NCI-H2081 (cell line): ENCODE measurements at places on chromosomes 5 and 9.

DNA sequence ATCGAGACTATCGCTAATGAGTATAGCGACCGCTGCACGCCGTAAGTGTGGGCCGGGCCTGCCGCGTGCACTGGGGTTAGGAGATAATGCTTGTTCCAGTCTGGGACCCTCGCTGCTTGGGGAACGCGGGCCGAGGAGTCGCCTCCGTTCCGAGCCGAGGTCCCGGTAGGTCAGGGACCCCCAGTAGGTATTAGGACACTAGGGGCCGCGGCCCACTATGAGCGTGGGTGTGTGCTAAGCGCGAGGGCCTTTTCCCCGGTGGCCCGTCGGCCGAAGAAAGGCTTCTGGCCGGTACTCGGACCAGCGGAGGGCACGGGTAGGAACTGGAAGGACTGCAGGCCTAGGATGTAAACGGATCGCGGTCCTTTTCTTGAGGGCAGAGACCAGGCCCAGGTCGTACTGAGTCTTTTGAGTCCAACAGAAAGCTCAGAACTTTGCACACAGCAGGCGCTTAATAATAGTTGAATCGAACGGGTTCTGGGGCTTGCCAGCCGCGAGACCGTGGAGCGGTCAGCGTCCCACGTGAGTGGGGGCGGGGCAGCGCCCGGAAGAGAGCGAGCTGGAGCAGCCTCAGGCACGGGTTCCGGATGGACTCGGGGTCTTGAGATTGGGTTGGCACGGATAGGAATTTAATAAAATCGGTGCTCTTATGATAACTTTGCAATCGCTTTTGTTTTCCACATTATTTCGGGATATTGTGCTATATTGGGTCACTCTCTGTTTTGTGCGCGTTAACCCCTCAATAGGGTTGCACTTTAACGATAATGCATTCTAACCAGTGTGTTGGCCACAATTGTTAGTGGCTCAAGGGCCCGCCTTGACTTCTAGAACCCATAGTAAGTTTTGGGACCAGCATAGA is 733 bp downstream of the HSPA4 start:
- peak; percentile 41 for DNase-seq

DNA sequence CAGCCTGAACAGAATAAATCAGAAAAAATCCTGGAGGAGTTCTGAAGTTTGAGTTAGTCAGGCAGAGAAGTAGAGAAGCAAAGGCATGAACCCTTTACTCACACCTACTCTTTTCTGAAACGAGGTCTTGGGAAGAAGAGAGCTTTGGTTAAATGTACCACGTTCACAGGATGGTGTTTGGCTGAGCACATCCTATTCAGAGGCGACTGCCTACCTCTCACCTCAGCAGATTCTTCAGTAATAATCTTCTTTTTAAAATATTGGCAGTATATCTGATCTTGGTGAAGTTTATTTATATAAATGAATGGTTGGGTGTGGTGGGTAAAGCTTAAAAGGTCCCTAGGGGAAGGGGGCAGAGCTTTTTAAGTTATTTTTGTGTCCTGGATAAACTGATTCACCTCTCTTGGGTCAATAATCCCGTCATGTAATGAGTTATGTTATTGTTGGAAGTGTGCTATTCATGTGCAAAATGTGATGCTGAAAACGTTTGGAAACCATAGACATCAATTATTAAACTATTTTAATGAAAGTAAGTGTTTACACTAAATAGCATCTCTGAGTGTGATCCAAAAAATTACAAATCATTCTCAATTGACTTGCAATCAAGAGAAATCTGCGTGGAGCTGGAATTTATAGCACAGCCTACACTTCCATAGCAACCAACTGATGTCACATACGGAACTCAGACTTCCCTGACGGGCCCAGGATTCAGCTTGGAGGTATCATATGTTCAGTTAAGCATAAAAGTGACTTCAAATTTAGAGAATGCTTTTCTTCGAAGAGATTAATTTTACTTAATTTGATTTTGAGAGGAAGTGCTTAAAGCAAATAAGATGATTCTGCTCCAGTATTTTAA is 94.3 kb upstream of the EQTN start:
- DNase-seq, result no peak

- no peak for DNase-seq
Observed at GRCh38 chr5:141758310-141758998, 76.4 kb upstream of the ARAP3 start.

DNA sequence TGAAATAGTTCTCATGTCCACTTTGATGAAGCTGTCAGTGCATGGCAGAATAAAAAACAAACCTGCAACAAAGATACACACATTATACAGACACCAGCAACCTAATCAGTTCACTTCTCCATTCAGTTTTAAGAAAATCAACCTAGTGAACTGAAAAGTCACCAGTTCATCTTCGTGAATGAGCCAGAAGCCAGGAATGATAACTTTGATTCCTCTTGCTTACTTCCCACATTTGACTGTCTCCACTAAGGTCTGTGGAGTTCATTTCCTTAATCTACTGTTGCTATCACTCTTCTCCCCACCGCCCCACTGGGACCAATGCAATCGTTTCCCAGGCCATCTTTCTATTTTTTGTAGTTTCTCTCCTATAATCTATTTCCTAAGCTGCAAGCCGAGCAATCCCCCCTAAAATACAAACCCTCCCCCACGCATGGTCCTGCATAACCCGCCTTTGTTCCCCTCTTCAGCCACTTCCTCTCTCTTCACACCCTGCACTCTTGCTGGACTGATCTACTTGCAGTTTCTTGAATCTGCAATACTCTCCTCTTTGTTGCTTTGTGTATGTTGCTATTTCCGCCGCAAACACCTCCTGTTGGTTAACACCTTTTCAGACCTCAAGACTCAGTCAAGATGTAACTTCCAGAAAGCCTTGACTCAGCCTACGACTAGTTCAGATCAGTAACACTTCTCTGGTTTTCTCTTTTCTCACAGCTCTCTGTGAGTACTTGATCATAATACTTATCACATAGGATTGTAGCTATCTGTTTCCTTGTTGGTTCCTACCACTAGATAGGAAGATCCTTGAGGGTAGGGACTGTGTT is 16.6 kb downstream of the STOM start:
- DNase-seq, result no peak

DNA sequence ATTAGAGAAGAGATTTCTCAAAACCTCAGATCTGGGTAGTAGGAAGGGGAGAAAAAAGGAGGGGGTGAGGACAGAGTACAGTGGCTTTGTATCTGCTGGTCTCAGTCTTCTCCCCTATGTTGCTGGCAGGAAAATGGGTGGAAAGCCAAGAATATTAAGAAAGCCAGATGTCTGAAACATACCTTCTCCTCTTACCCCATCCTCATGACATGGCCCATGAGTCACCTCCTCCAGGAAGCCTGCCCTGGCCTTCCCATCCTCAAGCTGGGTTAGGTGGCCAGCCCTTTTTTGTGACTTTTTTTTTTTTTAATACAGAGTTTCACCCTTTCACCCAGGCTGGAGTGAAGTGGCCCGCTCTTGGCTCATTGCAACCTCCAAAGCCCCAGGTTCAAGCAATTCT is 61.8 kb downstream of the ABCA1 start:
- DNase-seq, result no peak

GRCh38 chr9:73371801-73372200 is 220.1 kb downstream of the ANXA1 start:
- DNase-seq, result no peak

DNA sequence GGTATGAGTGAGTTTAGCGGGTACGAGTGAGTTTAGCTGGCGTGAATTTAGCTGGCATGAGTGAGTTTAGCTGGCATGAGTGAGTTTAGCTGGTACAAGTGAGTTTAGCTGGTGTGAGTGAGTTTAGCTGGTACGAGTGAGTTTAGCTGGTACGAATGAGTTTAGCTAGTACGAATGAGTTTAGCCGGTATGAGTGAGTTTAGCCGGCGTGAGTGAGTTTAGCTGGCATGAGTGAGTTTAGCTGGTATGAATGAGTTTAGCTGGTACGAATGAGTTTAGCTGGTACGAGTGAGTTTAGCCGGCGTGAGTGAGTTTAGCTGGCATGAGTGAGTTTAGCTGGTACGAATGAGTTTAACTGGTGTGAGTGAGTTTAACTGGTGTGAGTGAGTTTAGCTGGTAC is 41.0 kb downstream of the PNPLA7 start:
- no peak for DNase-seq

- DNase-seq, result peak; percentile 91
Observed at GRCh38 chr5:102811972-102812371, 56.9 kb downstream of the PAM start.

DNA sequence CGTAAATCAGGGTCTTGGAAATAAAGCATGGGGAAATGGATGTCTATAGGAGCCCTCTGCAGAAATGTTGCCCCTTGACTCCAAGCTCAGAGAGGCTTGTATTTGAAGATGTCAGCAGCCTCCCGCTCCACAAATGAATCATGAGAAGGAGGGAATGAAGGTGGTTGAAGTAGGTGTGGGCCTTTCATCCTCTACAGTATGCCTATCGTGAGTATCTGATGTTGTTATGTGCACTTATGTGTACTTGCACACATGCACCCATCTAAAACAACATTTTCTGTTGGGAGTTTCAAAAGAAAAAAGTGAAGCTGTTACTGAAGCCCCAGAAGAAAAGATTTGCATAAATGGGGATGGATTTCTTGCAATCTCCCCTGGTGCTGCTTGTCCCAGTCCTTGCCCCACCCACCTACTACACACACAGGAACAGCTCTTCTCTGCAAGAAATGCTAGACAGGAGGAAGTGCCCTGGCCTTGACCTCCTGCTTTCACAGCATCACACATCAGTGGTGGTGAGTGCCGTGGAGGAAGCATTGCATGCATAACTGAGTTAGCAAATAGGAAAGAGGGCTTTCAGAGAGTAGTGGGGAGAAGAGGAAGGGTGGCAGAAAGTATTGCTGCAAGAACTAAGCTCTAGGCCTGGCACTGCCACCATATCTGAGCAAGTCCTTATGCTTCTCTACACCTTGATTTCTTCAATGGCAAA is 156.1 kb downstream of the SNX18 start:
- DNase-seq, result no peak

- no peak for DNase-seq
Observed at GRCh38 chr9:93130861-93131481, 3.1 kb downstream of the NINJ1 start.

DNA sequence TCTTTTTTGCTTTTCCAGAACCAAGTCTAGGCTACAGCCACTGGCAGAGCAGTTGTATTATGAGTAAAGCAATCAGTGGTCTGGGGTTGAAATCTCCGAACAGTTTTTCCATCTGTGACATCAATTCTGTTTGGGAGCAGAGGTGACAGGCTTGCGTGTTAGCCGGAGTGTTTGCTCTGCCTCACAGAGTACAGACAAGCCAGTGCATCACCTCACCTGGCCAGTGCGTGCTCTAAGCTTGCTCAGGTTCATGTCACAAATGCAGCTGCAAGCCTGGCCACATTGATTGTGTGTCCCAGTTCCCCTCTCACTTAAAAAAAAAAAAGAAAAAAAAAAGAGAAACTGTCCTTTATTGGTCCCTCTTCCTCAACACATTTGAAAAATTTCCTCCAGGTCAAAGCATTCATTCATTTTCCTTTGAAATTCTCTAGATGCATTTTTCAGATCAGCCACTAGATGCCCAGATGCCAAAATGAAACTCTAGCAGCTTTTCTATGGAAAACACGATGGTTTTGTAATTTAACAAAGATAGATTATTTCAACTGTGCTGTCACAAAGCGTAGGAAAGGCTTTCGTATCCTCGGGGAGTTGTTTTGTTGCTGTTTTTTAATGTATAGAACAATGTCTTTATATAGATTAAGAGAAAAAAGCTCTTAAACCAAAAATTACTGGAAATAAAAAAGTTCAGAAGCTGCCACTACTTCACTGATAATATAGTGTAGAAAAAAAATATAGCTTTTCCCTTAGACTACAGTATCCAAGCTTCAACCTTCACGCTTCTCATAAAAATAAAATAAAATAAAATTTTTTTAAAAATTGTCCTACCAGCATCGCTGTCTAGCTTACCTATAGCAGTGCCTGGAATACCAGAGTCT is 585.5 kb downstream of the TLE1 start:
- DNase-seq, result no peak

DNA sequence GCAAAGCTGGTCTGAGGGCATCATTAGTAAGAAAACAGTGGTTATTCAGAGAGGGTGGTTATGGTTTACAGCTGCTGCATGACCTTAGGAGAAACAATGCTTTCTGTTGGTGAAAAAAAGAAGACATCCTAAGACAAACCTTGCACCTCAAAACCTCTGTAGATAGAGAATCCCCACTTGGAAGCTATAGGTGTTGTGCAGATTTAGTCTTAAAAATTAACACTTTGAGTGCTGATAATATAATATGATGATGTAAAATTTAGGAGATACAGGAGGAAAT is 1.4 kb upstream of the PTTG1 start:
- no peak for DNase-seq

DNA sequence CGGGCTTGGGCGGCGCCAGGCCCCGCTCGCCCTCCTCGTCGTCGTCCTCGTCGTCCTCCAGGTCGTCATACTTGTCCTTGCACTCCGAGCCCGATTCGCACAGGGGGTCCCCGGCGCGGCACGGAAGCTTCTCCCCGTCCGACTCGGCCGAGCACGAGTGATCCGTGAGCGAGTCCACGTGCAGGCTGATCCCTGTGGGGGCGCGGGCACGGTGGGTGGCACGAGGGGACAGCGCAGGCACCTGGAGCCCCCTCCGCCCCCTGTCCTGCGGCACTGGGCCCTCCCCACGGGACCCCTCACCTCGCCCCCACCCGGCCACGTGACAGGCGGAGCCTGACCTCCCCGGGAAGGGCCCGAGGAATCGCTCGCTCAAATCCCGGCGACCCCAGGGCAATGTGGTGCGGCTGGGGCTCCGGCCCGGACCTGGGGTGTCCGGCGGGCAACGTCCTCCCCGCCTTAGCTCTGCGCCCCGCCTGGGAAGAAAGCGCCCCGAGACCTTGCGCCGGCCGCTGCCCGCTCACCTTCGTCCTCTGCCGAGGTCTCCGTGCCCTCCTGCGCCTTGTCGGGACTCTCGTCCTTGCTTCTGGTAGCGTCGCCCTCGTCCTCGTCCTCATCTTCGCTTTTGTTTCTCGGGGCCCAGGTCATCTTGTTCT is 2.5 kb downstream of the IRX2 start:
- DNase-seq, result no peak

DNA sequence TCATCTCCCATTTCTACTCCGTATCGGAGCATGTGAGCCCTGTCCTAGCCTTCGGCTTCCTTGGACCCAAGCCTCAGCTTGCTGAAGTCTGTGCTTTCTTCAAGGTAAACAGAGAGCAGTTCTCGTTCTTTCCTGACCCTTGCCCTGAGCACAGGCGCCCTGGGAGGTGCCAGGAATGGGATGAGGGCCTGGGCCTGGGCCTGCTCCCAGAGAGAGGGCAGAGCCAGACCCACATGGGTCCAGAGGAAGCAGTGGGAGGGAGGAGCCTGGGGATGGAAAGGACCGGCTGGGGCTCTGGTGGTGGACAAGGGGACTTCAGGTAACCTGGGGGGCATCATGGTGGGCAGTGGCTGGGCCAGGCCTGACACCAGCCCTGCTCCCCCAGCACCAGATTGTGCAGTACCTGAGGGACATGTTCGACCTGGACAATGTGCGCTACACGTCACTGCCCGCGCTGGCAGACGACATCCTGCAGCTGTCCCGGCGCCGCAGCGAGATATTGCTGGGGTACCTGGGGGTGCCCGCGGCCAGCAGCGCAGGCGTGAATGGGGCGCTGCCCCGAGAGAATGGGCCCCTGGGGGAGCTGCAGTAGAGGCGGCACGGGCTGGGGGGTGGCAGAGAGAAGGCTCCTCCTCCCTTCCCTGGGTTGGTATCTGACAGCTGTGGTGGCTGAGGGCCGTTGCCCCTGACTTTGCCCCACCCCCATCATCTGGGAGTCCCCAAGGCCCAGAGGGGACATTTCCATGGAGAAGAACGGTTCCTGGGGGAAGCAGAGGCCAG is 10.9 kb upstream of the DOLPP1 start:
- no peak for DNase-seq

- DNase-seq, result no peak
Observed at GRCh38 chr5:34905564-34905963, 9.7 kb downstream of the RAD1 start.
